HS-5 (cell line): ENCODE measurements at places on chromosomes 5 and 9.

GRCh38 chr9:115193777-115194176 lies 75.8 kb upstream of the TNC start:
- no peak for DNase-seq

DNA sequence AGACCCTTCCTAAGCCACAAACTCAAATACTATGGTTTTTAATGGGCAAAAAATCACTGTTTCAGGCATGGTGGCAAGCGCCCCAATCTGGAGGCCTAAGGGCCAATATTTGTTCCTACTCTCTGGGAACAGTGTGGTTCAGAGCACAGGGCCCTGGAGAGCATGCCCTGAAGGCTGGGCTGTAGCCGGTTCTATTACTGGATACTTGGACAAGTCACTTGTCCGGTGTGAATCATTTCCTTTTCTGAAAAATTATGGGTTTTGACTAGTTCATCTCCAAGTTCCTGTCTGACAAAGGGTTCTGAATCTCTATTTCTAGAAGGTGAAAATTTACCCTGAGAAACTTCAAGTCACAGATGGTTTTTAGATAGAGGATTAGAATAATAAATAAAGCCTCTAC lies 75.0 kb downstream of the OTULIN start:
- DNase-seq = no peak

- DNase-seq = no peak
These were observed 345.6 kb upstream of the ACTBL2 start for GRCh38 chr5:57828221-57828620.

DNA sequence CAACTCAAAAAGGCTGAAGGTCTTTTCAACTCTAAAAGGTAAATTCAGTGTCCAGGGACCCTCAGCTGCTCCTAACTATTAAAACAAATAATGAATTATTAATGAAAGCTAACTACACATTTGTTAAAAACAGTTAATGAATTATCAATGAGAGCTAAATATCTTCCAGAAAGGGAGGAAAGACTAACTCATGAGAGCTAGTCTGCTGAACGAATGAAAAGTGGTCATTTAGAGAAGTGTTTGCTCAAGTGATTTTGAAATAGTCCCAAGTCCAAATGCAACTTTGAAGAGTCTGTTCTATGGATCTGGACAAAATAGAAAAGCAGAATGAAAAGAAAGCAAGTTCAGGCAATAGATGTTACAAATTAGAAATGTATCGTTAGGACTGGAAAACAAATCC lies 133.9 kb upstream of the SPEF2 start:
- DNase-seq = no peak

- no peak for DNase-seq
These were observed 64.3 kb downstream of the CSNK1A1 start for GRCh38 chr5:149486726-149487635.

DNA sequence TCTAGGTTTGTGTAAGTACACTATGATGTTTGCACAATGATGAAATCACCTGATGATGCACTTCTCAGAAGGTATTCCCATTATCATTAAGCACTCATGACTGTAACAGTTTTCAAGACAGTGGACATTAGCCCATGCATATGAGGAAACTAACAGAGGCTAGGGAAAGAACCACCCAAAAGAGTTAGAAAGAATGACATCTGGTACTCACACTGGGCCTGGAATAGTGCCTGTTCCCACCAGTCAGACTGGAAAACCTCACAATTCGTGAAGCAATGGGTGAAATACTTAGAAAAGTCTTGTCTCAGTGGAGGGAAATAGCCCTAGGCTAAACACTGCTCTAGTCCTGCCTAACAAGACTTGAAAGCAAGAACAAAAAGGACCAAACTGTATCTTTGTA lies 117.4 kb upstream of the GDNF start:
- no peak for DNase-seq

GRCh38 chr5:159616952-159617351 lies 286.7 kb upstream of the IL12B start:
- peak; percentile 16 for DNase-seq

GRCh38 chr9:107648153-107648715 lies 158.7 kb upstream of the KLF4 start:
- DNase-seq = no peak
